ENCODE measurements at places on chromosomes 1 and 21.

- DNase-seq, result no peak
Observed at GRCh38 chr21:39326607-39327307, 13.3 kb upstream of the BRWD1 start.

DNA sequence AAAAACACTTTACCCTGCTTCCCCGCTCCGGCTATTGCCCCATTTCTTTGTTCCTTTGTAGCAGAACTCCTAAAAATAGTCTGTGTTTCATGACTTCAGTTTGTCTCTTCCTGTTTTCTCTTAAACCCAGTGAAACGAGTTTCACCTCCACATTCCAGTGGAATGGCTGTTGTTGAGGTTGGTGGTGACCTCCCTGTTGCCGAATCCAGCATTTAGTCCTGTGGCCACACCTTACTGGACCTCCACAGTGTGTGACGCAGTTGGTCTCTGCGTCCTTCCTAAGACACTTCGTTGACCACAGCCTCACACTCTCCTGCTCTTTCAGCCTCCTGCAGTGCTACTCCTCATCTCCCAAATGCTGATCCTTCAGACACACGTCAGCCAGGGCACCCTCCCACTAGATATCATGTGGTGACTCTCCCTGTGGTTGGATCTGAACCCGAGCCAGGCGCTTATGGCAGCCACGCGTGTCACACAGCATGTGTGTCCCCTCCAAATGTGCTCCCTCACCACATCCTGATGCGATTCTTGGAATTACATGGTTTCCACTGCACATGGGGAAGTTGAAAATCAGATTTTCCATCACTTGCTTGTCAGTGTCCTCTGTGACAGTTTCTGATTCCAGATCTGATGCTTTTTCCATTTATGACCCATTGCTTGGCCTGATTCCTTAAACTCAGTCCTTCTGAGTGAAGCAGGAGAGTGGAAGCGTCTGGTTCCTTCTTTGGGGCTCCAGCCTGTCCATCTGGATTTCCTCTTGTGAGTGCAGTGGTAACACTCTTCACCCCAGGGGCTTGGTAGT lies 99.1 kb upstream of the ARTN start:
- DNase-seq, result peak; percentile 21

DNA sequence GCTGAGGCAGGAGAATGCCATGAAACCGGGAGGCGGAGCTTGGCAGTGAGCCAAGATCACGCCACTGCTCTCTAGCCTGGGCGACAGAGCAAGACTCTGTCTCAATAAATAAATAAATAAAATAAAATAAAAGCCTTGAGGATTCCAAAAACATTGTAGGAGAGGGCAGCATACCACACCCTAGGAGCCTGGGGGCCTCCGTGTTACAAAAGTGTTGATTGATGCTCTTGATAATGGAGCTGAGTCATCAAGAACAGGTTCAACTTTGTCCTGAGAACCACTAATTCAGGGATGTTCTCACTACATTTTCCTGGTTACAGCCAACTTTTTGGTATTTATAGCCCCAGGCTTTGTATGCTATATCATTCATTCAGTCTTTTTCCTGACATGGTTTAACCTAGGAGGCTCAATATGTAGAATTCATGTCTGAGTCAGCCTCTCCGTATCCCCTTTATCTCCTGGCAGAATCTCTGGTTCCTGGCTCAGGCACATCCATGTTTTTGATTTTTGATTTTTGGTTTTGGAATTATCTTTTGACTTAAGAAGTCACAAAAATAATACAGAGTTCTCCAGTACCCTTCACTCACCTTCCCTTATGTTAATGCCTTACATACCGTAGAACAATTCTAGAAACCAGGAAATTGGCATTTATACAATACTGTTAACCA lies 69.4 kb downstream of the LRRC8D start:
- DNase-seq, result no peak

DNA sequence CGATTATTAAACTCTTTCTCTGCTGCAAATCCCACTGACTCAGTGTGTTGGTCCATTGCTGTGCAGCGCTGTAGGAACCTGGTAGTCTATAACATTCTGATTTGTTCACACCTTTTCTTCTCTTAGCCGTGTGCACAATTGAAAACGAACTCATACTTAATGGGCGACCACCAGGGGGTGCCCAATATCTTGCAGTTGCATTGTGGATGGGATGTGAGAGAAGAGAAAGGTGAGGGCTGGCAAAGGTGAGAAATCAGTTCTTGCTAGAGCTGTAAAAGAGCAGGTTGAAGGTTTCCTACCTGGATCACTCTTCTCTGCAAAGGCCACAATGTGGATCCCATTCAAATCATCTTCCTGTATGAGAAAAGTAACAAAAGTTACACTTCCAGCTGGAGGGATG lies 51.0 kb downstream of the CASQ2 start:
- DNase-seq, result peak; percentile 52

DNA sequence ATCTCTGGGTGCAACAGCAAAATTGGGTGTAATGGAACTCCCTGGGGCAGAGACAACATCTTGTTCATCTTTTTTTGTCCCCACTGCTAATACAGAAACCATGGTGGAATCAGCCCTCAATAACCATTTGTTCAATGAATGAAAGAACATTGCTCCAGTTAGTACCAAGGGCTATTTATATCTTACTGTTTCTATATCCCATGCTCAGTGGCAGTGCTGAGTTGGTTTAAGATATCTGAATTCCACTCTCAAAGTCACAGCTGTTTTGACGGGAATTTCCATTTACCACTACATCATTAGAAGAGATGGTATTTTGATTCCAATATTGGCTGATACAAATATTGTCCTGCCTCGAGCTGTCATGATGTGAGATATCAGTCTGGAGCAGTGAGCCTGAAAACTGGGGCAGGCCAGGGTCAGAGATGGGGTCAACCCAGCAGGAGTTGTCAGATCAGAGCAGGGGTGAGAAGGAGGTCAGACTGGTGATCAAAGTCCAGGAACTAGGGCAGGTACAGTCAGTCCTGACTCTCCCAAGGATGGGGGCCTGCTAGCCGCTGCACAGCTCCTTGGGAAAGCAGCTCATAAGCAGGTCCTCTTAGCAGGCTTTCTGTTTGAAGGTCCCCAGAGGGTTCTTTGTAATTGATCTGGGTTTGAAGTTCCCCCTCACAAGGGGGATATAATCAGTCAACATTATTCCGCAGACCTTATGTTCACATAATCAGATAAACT lies 5.8 kb upstream of the PHC2 start:
- DNase-seq, result no peak

DNA sequence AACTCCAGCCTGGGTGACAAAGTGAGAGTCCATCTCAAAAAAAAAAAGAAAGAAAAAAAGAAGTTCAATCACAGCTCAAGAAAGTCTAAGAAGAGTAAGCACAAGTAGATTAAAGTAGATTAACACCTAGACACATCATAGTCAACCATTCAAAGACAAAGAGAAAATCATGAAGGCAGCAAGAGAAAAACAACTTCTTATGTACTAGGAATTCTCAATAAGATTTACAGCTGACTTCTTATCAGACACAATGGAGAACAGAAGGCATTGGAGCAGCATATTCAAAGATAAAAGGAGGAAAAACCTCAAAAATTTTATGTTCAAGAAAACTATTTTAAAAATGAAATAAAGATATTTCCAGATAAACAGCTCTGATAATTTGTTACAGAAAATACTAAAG lies 147.3 kb downstream of the LBR start:
- no peak for DNase-seq

GRCh38 chr1:206924592-206925105 lies 2.9 kb upstream of the FCMR start:
- no peak for DNase-seq
